Stromal cell of bone marrow (primary cell): ENCODE measurements at places on chromosomes 4 and X.
A peak's percentile ranks its signal among the peaks of the same experiment; 100 is the strongest.

GRCh38 chr4:56874923-56875322 lies 32.8 kb upstream of the REST start:
- no peak for DNase-seq

GRCh38 chrX:30713061-30713525 lies 59.9 kb downstream of the GK start:
- DNase-seq = peak; percentile 22

- DNase-seq = peak; percentile 57
Measured at GRCh38 chr4:52111995-52112394, 60.9 kb downstream of the SPATA18 start.

- no peak for DNase-seq
Measured at GRCh38 chr4:68748181-68748991, 67.4 kb upstream of the UGT2B10 start.

DNA sequence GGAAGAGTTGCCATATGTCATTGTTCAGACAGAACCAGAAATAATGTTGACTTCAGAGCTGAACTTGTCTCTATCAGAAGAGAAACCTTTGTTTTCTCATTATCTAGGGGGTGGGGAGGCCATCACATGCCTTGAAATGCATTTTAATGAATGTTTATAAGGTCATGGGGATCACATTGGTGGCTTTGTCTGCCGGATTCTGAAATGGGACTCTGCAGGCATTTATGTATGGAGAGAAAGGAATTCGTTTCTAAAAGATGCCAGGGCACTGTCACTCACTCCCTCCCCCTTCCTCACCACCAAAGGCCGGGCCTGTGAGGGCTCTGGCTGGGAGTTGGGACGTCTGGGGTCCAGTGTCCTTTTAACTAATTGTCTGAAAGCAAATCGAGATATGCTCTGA lies 102.2 kb downstream of the MAMLD1 start:
- no peak for DNase-seq

DNA sequence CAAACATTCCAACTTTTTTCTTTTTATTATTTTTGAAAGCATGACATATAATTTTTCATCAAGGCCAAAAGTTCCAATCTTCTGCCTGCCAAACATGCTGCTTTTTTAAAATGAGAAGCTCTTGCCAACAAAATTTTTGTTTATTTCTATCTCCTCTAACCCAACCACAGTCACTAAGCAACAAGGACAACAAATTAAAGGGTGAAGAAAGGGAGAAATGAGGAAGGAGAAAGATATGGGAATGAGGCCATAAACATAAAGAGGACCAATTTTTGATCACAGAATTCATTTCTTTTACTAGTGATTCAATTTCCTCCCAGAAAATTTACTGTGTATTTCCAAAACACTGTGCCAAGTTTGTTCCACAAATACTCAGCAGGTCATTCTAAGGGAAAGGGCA lies 537.0 kb upstream of the DIAPH2 start:
- DNase-seq = peak; percentile 5

- no peak for DNase-seq
Measured at GRCh38 chr4:157221426-157221894, 932 bp downstream of the GRIA2 start.

GRCh38 chr4:44616621-44617020 lies 34.8 kb downstream of the YIPF7 start:
- DNase-seq = no peak

DNA sequence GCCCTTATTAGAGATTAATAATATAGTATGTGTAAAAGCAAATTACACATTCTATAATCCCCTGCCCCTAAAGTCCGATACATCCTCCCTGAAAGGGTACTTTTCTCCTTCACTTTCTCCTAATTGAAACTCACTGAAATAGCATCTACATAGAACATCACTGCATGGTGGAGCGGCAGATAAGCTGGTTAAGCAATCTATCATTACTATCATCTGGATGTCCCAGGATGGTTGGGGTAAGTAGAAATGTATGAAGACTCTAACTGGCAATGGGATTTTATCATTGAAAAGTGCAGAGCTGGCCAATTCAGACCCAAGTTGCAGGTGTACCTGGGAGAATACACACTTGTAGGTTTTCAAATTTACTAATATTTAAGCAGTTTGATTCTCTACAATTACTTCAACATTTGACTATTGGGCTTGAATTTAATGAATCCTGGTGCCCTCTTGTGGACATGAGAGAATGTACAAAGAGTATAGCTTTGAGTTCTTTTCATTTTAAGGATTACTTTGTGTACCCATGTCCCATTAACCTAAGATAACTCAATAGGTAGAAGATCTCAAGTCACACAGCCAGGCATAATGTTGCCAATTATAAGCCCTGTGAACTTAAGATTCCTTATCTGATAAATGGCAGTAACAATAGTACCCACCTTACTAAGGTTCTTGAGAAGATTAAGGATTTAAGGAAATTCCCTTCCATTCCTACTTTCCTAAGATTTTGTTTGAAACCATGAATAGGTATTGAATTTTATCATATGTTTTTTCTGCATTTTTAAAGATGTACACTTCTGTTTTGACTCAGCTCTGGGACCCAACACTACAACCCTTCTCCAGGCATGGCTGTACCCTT lies 69.8 kb downstream of the SHROOM3 start:
- peak; percentile 42 for DNase-seq

DNA sequence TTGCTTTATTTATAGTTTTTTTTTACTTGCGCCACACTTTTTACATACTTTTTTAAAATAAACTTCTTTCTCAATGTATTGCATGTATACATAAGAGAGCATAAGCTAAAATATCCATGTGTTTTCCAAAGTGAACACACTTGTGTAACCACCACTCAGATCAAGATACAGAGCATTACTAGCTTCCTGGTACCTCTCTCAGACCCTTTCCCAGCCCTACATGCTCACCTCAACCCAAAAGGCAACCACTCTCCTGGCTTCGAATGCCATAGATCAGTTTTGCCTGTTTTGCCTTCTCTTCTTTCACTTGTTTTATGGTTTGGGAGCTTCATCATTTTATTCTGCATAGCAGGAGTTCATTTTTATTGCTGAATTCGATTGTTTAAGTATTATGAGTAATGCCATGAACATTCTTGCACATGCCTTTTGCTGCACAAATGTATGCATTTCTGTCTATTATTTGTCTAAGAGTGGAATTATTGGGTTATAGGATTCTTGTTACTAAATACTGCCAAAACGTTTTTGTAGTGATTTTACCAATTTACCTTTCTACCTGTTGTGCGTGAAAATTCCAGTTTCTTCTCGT lies 45.9 kb upstream of the NUDT6 start:
- no peak for DNase-seq
